ENCODE measurements at places on chromosomes 7 and 10.
A peak's percentile ranks its signal among the peaks of the same experiment; 100 is the strongest.

GRCh38 chr10:75234683-75235374, 928 bp downstream of the COMTD1 start:
- no peak for DNase-seq

GRCh38 chr7:95660023-95660434, 63.7 kb upstream of the PDK4 start:
- DNase-seq: no peak

DNA sequence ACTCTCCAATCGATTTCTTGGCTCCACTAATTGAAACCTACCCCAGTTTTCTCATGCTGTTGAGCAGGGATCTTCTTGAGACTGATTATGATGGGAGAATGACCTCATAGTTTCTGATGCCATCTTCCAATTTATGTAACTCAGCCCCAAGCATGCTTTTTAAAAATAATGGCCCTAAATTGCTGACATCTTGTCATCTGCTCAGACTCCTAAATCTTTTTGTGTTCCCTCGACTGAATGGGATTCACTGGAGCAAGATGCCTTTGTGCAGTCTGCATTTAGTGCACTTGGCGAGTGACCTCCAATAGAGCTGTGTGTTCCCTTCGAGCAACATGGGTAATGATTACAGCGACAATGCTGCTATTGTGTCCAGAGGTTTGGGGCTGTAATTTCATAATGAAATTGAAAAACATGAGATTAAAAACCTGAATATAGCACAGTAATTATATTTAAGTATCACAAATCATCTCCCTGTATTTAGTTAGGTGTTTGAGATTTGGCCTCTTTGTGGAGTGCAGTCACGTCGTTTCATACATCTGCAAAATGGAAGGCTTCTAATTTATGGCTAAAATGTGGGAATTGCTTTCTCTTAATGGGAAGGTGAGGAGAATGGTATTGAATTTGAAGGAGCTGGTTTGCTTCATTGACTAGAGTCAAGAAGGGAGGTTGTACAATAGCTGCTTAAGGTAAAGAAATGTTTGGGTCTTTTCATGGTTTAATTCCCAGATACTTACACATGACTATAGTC, 192.9 kb downstream of the AUTS2 start:
- peak; percentile 81 for DNase-seq

GRCh38 chr10:129440722-129441316, 26.2 kb upstream of the MGMT start:
- no peak for DNase-seq

DNA sequence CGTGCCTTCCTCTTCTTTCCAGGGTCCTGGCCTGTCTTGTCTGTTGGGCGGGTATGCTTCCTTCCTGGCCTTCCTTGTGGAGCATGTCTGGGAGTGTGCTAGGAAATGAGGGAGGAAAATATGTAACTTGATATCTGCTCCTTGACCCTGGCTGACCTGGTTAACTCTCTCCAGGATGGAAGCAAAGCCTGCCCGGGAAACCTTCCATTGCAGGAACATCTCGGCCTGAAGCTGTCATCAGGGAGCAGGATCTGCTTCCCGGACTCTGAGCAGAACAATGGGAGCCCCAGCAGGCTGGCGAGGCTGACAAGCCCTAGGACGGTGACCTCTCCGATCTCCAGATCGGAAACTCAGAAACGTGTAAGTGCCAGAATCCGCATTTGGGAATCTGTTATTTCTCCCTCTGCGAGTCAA, 340.3 kb downstream of the FRMD4A start:
- DNase-seq: no peak

GRCh38 chr10:76116523-76116922, 685.1 kb downstream of the LRMDA start:
- DNase-seq: no peak

- DNase-seq: no peak
Observed at GRCh38 chr10:75469006-75469616, 37.7 kb downstream of the LRMDA start.

All from pons (tissue), 1 donor.